IMR-90 (cell line): ENCODE measurements at places on chromosomes 4 and X. TPM values are rescaled to one million over a fixed set of nuclear protein-coding genes. Genes with fewer than 3 reads are reported as not detected.

DNA sequence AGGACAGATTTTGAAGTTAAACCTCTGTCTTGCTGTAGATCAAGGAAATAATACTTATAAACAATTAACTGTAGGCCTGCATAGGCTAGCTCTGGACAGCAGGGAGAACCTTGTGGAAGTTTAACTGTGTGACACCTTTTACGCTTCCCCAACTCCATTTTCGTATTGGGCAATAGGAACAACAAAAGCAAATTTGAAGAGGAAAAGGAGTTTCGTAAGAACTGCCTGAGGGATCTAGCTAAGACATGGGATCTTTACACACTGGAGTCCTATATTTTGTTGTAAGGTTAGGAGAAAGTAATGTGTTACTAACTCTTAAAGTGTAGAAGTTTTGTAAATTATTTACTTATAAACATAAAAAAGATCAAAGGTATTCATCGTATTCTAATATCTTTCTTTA, 324.9 kb upstream of the CASK start:
- DNase-seq = no peak

GRCh38 chr4:112182604-112183003, 37.4 kb downstream of the FAM241A start:
- DNase-seq = no peak

The SSX4B gene
- total RNA-seq = not detected in 2 replicates

GRCh38 chr4:77795326-77795725, 23.8 kb downstream of the CNOT6L start:
- DNase-seq = no peak

GRCh38 chr4:98728433-98728832, 70.0 kb upstream of the TSPAN5 start:
- DNase-seq = peak; percentile 69

DNA sequence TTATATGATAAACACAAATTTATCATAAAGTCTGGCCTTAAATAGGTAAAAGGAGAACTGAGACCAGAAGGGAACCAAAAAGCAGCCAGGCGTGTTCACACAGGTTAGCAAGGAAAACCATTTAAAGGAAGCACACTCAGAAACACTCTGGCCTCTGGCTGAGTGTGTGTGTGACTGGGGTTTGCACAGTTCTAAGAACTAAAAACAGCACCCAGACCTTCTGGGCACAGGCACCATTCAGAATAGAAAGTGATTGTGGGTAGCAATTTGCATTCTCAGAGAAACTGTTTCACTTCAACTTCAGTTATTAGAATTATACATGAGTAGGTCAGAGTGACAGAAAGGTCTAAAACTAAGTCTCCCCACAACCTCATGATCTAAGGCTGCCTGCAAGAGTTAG, 10.0 kb downstream of the GPR82 start:
- DNase-seq = no peak

- DNase-seq = no peak
Observed at GRCh38 chrX:69142788-69143469, 22.3 kb downstream of the PJA1 start.

DNA sequence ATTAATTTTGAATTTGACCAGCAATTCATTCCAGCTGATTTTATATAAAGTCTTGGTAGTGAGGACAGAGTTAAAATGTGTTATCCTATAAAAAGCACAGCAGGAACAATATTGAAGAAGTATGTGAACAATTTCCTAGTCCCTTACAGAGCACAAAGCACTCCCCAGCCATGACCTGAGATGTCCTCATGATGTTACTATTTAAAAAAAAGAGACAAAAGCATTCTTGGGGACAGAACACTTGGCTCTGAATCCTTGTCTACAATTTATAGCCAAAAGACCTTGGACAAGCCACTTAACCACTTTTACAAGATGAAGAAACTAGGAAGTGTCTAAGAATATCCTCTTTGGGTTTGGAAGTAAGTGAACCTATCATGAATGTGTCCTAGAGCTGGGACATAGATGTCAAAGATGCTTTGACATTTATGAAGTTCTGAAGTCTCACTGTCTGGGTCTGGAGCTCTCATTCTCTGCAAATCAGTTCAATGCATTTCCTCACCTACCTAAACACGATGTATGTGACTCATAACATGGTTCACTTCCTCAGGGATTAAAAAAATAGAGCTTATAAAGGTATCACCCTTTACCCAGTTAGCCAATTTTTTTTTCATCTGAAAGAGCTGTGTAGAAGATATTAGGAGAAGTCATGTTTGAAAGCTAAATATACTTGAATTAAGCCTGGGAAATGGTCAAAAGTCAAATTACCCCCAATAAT, 61.4 kb downstream of the IGFBP7 start:
- peak; percentile 43 for DNase-seq

DNA sequence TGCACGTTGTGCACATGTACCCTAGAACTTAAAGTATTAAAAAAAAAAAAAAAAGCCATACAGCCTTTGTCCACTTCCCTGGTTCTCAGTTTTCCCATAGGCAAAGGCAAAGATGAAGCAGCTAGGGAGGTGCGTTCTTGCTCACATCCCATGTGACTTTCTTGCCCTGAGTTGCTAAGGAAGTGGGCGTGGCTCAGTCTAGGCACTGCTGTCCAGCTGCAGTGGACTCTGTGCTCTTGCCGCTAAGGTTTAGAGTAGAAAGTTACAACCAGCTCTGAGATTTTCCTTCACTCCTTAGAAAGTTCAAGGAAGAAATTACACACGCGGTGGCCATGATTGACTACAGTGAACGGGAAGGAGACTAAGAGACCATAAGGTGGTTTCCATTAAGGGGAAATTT, 144.7 kb downstream of the NAA11 start:
- DNase-seq = no peak

DNA sequence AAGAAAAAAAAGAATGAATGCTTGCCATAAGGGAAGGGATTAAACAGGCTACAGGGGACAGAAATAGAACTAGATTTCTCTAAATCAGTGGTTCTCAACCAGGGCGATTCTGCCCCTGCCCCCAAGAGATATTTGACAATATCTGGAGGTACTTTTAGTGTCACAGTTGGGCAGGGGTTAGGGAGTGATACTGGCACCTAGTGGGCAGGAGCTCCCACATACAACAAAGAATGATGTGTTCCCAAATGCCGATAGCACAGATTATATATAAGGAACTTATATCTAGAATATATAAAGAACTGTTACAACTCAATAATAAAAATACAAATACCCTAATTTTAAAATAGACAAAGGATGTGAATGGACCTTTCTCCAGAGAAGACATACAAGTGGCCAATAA, 14.7 kb downstream of the S100G start:
- DNase-seq = no peak

- DNase-seq = peak; percentile 19
Observed at GRCh38 chrX:107978707-107979307, 3.4 kb downstream of the TEX13B start.

DNA sequence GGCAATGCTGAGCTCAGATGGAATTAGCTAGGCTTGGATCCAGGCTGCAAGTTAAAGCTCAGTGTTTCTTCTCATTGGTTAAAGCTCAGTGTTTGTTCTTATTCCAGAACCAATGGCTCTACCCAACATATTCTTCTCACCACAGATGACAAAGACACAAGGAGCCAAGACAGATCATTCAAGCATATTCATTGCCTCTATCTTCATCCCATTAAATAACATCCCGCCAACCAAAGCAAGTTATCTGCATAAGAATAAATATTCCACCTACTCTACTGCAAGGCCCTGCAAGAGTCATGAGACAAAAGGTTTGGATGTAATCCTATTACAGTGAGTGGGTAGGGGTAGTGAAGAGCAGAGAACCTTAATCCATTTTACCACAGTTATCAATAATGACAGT, 766.5 kb downstream of the C4orf33 start:
- no peak for DNase-seq

- DNase-seq = no peak
Observed at GRCh38 chrX:132624466-132624865, 135.6 kb upstream of the MBNL3 start.

DNA sequence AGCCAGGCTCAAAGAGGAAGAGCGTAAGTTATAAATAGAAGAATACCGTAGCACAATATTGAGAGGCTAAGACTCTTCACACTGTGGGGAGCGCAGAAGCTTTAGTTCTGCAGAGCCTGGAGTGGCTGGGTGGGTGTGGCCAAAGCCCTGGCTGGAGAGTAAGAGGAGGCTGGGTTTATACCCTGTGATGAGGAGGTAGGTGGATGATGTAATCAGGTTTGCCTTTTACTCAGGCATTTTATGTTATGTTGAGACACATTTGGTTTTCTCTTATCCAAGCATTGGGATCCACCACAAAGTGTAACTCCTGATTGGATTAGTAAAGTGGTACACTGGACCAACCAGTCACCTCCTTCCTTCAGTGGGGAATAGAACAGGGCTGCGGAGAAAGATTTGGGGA, 13.9 kb downstream of the CDS1 start:
- DNase-seq = no peak

DNA sequence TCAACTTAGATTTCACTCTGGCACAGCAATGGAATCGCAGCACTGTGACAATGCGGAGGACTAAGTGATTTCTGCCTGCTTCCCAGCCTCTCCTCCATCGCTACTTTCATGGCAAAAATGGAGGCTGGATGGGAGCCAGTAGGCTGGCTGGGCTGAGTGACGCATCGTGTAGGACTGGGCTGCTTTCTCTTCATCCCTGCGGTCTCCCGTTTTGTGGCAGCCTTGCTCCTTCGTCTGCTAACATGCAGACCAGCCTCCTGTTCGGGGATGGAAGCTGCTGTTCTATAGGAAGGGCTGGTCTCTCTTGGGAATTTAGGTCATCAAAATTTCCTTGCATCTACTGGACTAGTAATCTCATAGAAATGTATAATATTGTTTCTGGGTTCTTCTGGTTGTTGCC, 15.8 kb upstream of the RGS12 start:
- peak; percentile 75 for DNase-seq

The TDO2 gene
- 0.18 and 0.28 TPM in 2 replicates for total RNA-seq

DNA sequence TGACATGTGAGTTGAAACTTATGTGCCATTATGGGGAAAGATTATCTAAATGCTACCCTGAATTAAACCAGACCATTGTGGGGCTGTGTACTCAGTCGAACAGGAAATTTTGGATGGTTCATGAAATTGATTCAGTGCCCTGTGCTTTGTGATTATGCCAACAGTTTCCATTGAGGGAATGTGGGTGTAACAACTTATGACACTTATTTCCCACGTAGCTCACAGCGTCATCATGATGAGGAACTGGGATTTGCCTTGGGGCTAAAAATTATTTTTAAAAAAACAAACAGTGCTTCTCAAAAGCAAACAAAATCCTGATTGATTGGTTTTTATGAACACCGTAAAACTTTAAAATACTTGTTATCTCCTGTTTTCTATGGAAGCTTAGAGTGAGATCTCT, 8.3 kb upstream of the CLTRN start:
- DNase-seq = no peak

GRCh38 chr4:10929818-10930217, 245.2 kb upstream of the CLNK start:
- no peak for DNase-seq

The NXF2B gene
- not detected in 2 replicates for total RNA-seq

The TLR10 gene
- not detected in 2 replicates for total RNA-seq

DNA sequence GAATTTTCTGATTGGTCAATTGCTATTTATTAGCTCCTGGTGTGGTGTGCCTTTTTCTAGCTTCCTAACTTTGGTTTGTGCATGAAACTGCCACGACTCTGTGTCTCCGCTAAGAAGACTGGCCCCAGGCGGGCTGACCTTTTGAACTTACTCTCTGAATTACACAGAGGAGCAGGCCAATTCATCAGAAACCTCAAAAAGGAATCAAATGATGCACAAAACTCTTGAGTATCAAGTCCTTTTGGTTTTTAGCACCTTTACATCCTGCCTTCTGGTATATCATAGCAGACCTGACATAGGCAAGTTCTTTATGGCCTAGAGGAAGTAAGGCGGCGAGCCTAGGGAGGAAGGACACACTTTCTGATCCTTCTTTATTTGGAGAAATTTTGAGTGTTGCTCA, 17.6 kb downstream of the TKTL1 start:
- DNase-seq = no peak

The GAGE2A gene
- total RNA-seq = not detected in 2 replicates

DNA sequence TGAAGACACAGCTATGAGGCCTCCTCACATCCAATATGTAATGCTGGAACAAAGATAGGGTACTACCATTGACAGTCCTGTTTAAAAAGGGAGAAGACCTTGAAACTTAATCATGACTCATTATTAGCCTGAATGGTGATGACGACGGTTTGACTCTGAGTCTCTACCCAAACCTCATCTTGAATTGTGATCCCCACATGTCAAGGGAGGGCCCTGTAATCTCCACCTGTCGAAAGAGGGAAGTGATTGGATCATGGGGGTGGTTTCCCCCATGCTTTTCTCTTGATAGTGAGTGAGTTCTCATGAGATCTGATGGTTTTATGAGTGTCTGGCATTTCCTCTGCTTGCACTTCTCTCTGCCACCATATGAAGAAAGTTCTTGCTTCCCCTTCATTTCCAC, 395.3 kb upstream of the CPEB2 start:
- no peak for DNase-seq

The COL4A5 gene
- 15.0 and 16.3 TPM in 2 replicates for total RNA-seq

GRCh38 chr4:99754756-99755155, 61.9 kb upstream of the DAPP1 start:
- DNase-seq = no peak

- DNase-seq = no peak
Observed at GRCh38 chrX:15939737-15940136, 85.1 kb upstream of the AP1S2 start.

DNA sequence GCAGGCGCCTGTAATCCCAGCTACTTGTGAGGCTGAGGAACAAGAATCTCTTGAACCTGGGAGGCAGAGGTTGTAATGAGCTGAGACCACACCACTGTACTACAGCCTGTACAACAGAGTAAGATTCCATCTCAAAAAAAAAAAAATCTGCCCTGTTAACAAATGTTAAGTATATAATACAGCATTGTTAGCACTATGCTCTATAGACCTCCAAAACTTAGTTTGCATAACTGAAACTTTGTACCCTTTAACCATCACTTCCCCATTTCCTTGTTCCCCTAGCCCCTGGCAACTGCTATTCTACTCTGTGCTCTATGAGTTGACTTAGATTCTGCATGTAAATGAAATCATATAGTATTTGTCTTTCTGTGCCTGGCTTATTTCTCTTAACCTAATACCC, 76.7 kb downstream of the TAB3 start:
- no peak for DNase-seq

The DKK2 gene
- 0.72 and 0.83 TPM in 2 replicates for total RNA-seq

DNA sequence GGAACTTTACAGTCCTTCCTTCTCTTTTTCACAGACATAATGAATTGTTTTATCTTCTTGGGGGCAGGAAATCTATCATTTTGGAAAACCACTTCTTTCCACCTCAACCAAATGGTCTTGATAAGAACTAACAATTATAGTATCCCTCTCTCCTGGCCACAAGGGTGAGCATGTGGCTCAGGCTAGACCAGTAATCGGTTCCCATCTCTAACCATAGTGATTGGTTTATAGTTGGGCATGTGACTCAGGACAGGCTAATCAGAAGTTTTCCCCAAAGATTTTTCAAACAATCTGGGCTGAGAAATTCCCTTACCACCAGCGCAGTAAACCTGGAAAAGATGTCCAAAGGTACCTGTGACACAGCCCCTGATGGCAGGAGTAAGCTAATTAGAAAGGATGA, 4.0 kb upstream of the CXorf66 start:
- no peak for DNase-seq

DNA sequence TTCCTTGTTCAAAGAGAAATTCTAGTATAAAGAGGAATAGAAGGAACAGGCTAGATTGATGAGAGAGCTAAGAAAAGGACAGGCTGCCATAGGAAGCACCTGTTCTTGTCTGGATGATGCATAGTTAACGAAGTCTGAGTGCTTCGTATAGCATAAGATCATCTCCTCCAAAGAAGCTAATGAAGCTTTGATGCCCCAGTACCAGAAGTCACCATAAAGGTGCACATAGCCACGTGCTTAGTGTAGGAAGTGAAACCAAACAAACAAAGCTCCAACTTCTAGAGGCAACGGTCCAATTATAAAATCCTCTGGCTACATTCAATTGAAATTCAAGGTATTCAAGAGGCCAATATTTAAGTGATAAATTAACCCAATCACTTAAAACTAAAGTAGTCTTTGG, 31.0 kb downstream of the AFAP1 start:
- no peak for DNase-seq
